Left lung (tissue), 14 donors: ENCODE measurements at places on chromosomes 1 and 21. TPM values are rescaled to one million over a fixed set of nuclear protein-coding genes. Genes with fewer than 3 reads are reported as not detected.

Gene RAP1GAP
- polyA plus RNA-seq, result 22.9 TPM

- DNase-seq, result no peak
Measured at GRCh38 chr1:41920658-41921057, 1.9 kb upstream of the HIVEP3 start.

Gene ZNF683
- 0.10 TPM for polyA plus RNA-seq

Gene CEP104
- polyA plus RNA-seq, result 34.5 TPM

GRCh38 chr1:9865724-9866123, 42.0 kb upstream of the CLSTN1 start:
- DNase-seq, result no peak

Gene FAM131C
- 0.08 TPM for polyA plus RNA-seq

- DNase-seq, result no peak
Measured at GRCh38 chr1:22282364-22282995, 139.6 kb upstream of the WNT4 start.

GRCh38 chr1:101275672-101276071, 38.9 kb downstream of the S1PR1 start:
- no peak for DNase-seq

DNA sequence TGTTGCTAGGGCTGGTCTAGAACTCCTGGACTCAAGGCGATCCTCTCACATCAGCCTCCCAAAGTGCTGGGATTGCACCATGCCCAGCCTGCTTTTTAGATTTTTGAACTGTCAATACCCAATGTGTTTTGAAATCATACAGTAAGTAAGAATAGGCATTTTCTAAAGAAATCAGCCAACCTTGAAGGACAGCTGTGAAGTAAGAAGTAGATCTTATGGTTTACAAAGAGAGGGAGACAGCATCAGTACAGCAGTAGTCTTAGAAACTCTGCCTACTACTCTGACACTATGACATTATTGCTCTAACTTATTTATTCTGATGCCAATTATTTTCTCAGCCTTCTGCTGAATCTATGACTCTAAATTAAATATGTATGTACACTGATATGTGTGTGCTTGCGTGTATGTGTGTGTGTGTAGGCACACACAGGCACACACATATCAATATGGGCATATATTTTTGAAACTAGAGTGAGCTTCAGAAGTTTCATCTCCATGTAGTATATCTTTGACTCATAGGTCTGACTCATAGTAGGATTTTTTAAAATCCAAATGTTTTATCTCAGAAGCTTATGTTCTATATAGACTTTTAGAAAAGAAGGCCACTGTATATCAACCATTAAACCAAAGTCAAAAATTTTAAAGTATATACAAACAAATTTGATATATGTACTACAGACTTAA, 140.4 kb downstream of the COL24A1 start:
- no peak for DNase-seq

GRCh38 chr1:54117815-54118563, 34.8 kb downstream of the CDCP2 start:
- DNase-seq, result no peak

Gene GSTM2
- polyA plus RNA-seq, result 239 TPM

GRCh38 chr1:201022820-201023516, 546 bp downstream of the KIF21B start:
- DNase-seq, result no peak

- no peak for DNase-seq
Measured at GRCh38 chr21:14533499-14534428, 12.4 kb downstream of the SAMSN1 start.

DNA sequence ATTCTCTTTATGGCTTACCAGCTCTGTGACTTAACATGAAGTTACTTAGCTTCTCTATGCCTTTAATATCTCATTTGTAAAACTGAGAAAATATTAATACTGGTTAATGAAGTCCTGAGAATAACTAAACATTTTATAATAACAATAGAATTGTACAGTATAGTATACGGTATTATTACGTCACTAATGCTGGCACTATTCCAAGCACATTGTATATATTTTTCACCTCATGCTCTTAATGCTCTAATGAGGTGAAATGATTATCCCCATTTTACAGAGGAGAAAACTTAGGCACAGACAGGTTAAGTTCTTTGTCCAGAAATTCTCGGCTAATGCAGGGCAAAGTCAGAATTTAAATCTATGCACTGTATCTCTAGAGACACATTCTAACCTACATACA, 856 bp downstream of the OR6K3 start:
- no peak for DNase-seq

DNA sequence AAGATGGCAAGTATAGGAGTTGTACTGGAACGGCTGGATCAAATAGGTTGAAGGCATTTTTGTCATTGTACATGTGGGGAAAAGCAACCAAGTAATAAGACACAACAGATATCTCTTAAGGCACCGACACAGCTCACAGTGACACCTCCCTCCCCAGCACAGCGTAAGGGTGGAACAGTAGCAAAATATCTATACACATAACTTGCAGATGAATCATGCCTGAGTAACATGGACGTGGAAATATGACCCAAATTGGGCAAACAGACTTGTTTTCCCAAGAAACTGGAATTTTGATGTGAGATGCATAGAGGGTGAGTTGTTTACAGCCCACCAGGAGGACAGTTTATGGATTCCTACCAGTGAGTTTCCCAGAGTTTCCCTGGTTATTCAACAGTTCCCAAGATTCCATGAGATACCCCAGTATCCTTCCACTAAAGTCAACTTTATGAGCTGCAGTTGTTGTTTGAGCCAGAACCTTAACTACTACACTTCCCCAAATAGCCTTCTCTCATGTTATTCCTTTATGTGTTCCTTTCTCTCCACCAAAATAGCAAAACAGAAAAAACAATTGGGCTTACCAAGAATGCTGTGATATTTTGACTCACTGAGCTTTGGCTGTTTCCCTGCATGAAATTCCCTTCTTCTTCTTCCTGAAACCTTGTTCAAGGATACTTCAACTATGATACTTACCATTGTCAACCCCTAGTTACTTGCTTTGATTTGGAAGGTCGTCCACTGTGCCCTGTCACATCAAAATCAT, 7.1 kb upstream of the DR1 start:
- DNase-seq, result no peak

Gene PTGER3
- polyA plus RNA-seq, result 0.42 TPM

DNA sequence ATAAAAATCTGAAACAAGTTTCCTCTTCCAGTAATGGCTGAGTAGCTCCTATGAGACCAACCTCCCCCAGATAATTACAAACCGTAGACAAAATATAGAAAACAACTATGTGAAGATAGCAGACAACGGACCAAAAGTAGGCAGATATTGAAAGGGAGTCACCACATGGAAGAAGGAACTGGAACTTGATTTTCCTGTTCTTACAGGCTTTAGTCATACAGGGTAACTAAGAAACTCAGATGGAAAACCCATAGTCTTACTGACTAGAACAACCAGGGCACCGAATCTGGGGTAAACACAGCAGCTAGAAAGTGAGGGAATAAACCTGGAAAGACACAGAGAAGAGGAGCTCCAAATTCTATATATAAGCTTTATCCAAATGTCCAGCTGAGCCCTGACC, 26.0 kb downstream of the LMX1A start:
- DNase-seq, result no peak

DNA sequence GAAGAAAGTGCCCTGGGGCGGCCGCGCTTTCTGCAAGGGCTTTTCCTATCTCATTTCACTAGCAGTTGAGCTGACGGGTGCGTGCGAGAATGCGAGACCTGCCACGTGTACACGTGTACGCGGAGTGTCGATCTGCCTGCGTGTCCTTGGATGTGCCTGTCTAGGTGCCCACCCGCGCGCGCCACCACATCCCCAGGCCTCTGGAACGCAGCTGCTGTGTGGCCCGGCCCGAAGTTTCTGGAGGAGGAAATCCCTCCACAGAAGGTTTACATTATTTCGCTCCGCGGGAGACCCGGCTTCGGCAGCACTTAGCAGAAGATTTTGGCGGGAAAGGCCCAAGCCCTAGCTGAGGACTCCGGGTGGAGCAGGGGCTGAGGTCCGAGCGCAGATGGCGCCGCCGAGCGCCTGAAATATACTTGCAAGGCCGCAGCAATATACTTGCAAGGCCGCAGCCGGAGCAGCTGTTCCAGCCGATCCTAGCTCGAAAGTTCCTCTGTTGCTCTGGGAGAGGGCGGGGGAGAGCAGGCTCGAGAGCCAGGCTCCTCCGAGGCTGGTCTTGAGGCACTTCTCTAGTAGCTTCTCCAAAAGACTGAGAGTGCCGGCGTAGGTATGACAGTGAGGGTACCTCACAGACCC, 3.9 kb downstream of the TBX15 start:
- no peak for DNase-seq

Gene GBP3
- 10.3 TPM for polyA plus RNA-seq

Gene FCRLA
- 0.08 TPM for polyA plus RNA-seq

DNA sequence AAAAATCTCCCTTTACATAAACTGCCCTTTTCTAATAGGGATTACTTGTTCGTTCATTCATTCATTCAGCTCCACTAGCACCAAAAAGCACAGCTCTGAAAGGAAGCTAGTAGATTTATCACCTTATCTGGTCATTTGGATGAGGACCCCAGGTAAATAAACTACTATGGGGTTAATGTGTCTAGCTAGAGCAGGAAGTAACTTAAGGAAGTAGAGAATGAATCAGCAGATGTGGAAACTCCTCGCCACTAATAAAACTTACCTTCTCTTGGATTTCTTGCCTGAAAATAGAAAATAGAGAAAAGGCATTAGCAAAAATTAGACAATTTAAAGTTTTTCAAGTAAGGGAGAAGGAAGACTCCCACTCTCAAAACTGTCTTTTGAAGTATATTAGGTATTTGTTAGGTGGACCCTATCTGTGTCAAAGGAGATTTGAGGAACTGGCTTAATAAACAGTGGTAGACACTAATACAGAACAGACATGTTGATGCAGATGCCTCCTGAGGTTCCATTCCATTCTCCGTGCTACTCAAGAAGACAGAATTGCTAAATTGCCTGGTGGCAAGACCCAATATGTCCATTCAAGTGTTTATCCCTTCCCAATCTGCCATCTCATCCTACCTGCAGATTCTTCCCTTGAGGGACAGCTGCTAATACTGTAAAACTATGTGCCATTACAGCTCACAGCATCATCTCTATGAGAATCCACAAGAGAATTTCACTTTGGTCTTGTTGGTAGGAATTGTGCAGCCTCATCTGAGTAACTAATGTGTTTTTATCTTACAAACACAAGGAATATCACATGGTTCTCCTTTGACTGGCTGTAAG, 14.9 kb downstream of the SELL start:
- no peak for DNase-seq

- DNase-seq, result no peak
Measured at GRCh38 chr1:99347041-99347684, 82.9 kb downstream of the PLPPR4 start.

- DNase-seq, result no peak
Measured at GRCh38 chr1:220093361-220094015, 444 bp upstream of the IARS2 start.

- no peak for DNase-seq
Measured at GRCh38 chr1:15956150-15956549, 19.8 kb downstream of the ZBTB17 start.

GRCh38 chr1:18253093-18253492, 145.5 kb downstream of the IGSF21 start:
- DNase-seq, result no peak

Gene GBP7
- polyA plus RNA-seq, result 0.23 TPM

Gene TRIM17
- 2.4 TPM for polyA plus RNA-seq

DNA sequence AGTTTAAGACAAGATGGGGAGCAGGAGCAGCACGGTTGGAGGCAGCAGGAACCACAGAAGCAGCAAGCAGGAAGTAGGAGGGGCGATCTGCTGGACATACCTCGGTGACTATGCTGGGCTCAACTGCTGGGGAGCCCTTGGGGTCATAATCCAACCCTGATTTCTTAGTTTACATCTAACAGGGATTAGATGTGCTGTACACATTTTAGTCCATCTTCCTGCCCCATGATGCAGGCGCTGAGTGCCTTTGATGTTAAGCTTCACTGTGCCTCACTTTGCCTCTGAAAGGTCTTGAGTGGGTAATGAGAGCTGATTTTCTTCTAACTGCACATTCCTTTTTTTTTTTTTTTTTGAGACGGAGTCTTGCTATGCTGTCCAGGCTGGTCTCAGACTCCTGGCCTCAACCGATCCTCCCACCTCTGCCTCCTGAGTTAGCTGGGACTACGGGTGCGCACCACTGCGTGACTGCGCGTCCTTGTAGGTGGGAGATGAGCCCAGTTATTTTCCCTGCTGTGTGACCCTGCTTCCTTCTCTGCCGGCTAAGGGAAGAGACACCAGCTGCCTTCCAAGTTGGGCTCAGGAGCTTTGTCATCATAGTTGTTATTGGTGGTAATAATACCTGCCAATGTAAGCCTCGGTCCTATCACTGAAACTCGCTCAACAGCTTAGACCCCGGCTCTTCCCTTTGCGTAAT, 1.1 kb upstream of the RCAN3 start:
- DNase-seq, result no peak

DNA sequence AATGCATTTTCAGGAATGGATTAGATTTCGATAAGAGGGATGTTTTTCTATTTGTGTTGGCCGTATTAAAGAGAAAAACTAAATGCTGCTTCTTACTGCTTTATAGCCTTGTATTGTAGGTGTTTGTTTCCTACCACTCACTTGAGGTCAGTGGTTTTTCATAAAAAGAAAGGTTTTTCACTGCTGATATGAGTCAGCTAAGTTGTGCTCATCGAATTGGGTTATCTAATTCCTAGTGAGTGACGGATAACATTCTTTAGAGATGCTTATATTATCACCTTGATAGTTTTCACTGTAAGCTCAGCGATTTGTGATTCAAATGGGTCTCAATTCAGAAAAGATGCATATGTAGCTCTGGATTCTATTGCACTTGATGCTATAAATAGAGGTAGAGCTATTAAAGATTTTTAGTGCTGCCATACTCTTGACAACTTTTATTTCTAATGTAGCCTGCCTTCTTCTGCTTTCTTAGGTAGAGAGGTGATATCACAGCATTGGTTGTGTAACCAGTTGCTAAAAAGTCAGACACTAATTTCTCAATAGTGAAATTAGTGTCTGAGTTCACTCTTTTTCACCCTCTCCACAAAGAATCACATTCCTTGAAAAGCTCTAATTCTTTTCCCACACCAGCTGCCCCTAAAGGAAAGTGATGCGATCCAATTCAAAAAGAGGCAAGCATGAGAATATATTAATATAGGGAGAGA, 180.0 kb downstream of the RASAL2 start:
- DNase-seq, result no peak

Gene CELA3A
- polyA plus RNA-seq, result not detected

Gene NR0B2
- polyA plus RNA-seq, result 5.4 TPM

Gene SMPDL3B
- 14.3 TPM for polyA plus RNA-seq

Gene RNU1-1
- polyA plus RNA-seq, result 1.8 TPM

GRCh38 chr1:160971618-160972056, 17.0 kb upstream of the ITLN2 start:
- DNase-seq, result no peak

DNA sequence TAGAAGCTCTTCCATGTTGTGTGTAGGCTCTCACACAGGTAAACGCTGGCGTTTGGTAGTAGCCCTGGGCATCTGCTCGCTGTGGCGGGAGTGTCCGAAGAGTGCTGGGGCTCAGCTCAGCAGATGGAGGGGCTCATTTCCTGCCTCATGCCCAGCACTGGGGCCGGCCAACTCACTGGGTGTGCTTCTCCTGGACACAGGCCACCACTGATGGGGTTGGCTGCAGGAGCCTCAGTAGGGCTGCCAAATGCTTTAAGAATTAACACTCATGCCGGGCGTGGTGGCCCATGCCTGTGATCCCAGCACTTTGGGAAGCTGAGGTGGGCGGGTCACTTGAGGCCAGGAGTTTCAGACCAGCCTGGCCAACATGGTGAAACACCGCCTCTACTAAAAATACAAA, 20.9 kb downstream of the UQCRHL start:
- DNase-seq, result no peak

Gene WNT3A
- polyA plus RNA-seq, result not detected
